ENCODE measurements at places on chromosomes 13 and 19. TPM values are rescaled to one million over a fixed set of nuclear protein-coding genes. Genes with fewer than 3 reads are reported as not detected.

The CAMSAP3 gene
- 0.57 TPM for total RNA-seq

The DDX49 gene
- 59.7 TPM for total RNA-seq

The S1PR4 gene
- total RNA-seq, result not detected

The FRY gene
- total RNA-seq, result 2.0 TPM

The CLDND2 gene
- 1.8 TPM for total RNA-seq

The RNF113B gene
- not detected for total RNA-seq

The ZNF91 gene
- 29.9 TPM for total RNA-seq

The FEM1A gene
- total RNA-seq, result 12.0 TPM

Measured in osteocyte (in vitro differentiated cells).